Ovary (tissue), 10 donors: ENCODE measurements at places on chromosomes 12 and 14. TPM values are rescaled to one million over a fixed set of nuclear protein-coding genes. Genes with fewer than 3 reads are reported as not detected.

DNA sequence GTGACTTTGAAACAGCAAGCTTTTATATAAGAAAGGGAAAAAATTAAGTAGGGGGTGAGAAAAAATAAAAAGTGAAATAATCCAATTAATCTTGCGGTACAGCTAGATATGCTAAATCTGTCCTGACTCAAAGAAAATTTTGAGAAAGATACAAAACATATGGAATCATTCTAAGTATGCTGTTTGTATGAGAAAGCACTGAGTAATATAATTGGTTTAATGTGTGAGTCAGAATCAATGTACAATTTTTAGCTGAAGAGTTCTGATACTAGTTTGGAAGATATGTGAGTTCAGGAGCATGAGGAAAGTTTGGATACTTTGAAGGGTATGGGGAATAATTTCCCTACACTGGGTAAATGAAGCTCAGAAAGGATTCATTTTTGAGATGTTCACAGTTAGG is 190.9 kb upstream of the RASSF8 start:
- no peak overlapping the region for H3K27ac ChIP-seq
- DNase-seq = no peak
- H3K27me3 ChIP-seq = no peaks in the 10 kb centered on the region
- no peaks in the 10 kb centered on the region for H3K4me1 ChIP-seq
- H3K4me3 ChIP-seq = no peak overlapping the region

DNA sequence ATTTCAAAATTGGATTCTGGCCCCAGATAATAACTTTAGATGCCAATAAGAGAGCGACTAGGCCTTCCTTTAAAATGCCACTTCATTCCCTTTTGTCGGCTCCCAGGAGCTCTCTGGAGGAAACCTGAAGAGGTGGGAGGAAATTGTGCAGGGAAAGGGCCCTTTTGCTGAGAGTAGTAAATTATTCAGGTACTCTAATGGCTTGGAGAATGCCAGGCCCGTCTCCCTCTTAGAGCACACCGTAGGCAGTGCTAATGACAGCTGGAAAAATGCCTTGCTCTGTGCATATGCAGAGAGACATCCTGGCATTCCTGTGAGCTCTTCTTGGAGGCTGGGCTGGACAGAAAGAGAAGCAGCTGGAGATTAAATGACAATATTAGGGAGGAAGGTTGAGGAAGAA is 115.0 kb upstream of the RPH3A start:
- H3K27me3 ChIP-seq = no peaks in the 10 kb centered on the region
- no peak overlapping the region for H3K27ac ChIP-seq
- H3K4me3 ChIP-seq = no peak overlapping the region
- no peaks in the 10 kb centered on the region for H3K4me1 ChIP-seq

The CABP1 gene
- polyA plus RNA-seq = 0.74 TPM

DNA sequence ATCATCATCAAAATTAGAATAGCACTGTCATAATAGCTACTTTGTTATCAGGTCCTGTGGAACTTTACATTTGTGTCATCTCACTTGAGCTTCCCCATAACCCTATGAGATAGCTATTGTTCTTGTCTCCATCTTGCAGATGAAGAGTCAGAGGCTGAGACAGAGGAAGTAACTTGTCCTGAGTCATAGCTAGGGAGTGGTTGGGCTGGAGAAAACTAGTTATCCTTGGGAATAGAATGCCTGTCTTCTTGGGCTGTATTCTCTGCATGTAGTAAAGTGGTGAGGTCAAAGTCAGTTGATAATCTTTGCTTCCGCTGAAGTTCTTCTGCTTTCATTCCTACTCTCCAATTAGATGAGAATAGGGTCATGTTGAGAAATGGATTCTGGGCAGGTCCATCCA is 117.0 kb downstream of the SMOC1 start:
- no peak overlapping the region for H3K27ac ChIP-seq
- H3K36me3 ChIP-seq = no peaks in the 10 kb centered on the region
- no peaks in the 10 kb centered on the region for H3K4me1 ChIP-seq
- no peak for DNase-seq
- H3K4me3 ChIP-seq = no peak overlapping the region
- H3K27me3 ChIP-seq = no peaks in the 10 kb centered on the region

The ZNF891 gene
- 1.2 TPM for polyA plus RNA-seq

The SERPINA3 gene
- polyA plus RNA-seq = 97.4 TPM

The WNT1 gene
- polyA plus RNA-seq = not detected

The ACVRL1 gene
- 11.1 TPM for polyA plus RNA-seq

GRCh38 chr14:69500736-69501135 is 16.2 kb downstream of the PLEKHD1 start:
- H3K4me1 ChIP-seq = no peaks in the 10 kb centered on the region
- DNase-seq = no peak
- no peaks in the 10 kb centered on the region for H3K27me3 ChIP-seq
- no peak overlapping the region for H3K4me3 ChIP-seq

GRCh38 chr12:83985084-83985483 is 927.5 kb downstream of the SLC6A15 start:
- H3K27me3 ChIP-seq = no peaks in the 10 kb centered on the region
- no peak overlapping the region for H3K27ac ChIP-seq
- DNase-seq = no peak
- no peaks in the 10 kb centered on the region for H3K36me3 ChIP-seq
- no peaks in the 10 kb centered on the region for H3K4me1 ChIP-seq

The STON2 gene
- 5.8 TPM for polyA plus RNA-seq
